ENCODE measurements at places on chromosomes 2 and 18.

GRCh38 chr2:133053541-133053940, 383.5 kb upstream of the LYPD1 start:
- DNase-seq = no peak

GRCh38 chr2:68709421-68709911, 25.1 kb upstream of the ARHGAP25 start:
- no peak for DNase-seq

GRCh38 chr18:79496978-79497637, 101.4 kb downstream of the NFATC1 start:
- DNase-seq = no peak

DNA sequence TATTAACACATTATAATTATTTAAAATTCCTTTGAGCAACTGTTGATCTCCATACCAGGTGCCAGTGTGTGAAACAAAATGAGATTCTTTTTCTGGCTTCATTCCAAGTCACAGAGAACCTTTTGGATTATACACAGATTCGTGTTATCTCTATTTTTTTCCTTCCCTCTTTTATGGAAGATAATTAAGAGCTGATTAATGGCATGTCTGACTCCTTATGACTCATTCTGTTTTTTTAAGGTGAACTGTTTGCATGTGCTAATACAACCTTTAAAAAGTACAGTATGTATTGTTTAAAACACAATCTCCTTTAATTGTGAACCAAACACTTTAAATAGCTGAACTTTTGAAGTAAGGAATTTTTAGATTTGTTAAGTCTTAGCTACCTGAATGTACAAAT, 39.3 kb downstream of the PELI1 start:
- no peak for DNase-seq

- no peak for DNase-seq
Observed at GRCh38 chr2:128636802-128637147, 318.1 kb upstream of the HS6ST1 start.

GRCh38 chr2:208627110-208627884, 220.7 kb downstream of the PTH2R start:
- no peak for DNase-seq

DNA sequence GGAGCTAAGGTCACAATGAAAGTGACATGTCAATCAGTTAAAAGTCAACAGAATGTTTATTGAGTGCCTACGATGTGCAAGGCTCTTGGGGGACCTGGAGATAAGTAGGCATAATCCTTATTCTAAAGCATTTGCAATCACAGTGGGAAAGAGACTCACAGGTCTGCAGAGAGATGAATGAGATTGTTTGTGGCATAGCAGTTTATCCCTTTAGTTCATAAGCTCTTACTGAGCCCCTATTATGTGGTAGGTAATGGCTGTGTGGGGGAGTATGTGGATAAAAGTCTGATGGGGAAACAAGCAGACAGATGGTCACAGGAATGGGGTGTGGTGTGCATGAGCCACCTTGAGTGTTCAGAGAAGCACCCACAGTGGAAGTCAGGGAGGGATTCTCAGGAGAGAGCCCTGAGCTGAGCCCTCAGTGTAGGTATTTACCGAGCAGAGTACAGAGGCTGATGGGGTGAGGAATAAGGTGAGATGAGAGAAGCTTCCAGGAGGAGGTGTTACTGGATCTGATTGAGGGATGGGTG, 48.1 kb downstream of the EMILIN2 start:
- no peak for DNase-seq

DNA sequence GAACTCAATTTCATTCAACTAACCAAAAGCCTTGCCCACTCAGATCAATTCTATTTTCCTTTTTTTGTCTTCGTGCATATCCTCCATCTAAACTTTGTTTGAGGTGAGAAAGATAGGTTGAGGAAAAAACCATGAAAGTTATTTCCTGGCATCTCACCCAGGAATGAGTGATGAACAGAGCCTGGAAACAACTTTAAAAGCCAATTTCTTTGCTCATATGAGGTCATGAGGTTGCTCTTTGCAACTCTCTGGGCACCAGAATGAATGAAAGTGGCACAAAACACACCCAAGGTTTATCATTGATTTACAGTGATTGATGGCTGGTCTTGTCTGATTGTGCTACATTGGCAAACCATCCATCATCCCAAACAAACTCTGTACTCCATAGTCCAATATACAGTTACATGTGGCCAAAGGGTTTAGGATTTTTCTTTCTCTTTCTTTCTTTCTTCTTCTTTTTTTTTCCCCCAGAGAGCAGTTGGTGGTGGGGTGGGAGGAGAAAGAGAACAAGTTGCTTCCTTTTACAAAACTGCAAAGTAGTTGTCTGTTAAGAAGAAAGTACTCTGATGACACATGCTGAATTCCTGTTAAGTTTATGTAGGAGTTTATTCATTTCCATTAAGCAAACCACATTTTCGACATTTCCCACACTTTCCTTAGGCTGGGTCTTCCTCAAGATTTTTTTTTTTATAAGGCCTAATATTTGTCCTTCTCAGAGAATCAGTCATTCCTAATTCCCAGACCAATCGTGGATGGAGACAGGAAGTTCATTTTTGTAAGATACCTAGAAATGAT, 575.9 kb upstream of the ZEB2 start:
- no peak for DNase-seq

DNA sequence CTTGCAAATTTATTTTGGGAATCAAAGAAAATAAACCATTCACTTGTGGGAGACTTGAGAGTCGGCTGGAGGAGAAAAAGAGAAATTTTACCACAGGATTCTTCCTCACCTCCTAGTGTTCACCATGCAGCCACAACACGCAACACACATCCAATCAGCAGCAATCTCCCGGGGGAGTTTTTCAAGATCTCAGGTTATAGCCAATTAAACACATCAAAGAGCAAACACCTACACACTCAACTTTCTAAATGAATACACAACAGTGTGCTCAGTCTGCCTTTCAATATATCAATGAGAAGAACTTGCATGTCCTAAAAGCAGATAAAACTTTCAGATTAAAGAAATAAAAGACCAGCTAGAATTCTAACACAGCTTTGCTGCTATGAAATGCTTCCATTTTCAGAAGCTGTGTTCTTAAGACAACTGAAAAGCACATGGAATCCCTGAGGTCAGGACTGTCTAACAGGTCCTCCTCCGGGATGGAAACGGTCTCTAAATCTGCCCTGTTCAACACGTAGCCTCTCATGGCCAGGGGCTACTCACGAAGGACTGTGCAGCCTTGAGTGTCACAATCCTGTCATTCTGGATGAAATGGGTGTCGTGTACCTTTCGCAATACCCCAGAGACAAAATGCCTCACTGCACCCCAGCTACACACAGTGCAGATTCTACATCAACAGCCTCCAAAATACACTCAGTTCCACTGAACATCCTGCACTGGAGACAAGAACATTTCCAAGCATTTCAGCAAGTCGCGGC, 84.2 kb downstream of the ZNF516 start:
- DNase-seq = no peak

DNA sequence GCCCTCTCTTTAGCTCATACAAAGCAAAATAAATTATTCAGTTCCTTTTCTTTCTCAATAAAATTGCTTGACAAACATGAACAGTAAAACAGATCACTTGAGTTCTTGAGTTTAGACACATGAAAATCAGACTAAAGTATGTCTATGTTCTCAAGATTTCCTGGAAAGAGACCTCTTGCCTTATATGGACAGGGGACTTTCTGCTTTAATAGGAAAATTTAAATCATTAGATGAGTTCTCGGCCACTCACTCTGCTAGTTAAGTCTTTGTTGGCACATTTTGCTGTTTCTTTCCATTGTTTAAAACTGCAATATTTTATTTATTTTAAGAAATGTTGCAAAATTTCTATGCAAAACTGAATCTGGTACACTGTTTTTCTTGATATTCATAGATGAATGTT, 207.8 kb downstream of the RND3 start:
- DNase-seq = no peak

GRCh38 chr2:100771125-100771524, 48.8 kb upstream of the NPAS2 start:
- no peak for DNase-seq

DNA sequence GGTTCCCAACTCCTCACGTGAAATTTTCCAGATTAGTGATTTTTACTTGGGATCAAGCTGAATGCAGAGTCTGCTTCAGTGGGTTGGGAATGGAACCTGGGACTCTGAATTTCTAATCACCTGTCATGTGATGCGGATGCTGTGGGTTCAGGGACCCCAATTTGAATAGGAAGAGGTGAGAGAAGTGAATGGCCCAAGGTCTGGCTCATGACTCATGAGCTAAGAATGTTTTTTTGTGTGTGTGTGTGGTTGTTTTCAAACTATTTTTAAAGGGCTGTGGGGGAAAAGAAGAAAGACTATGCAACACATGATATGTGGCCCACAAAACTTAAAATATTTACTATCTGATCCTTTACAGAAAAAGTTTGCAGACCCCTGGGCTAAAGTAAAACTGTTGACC, 108.5 kb upstream of the CYRIA start:
- no peak for DNase-seq

DNA sequence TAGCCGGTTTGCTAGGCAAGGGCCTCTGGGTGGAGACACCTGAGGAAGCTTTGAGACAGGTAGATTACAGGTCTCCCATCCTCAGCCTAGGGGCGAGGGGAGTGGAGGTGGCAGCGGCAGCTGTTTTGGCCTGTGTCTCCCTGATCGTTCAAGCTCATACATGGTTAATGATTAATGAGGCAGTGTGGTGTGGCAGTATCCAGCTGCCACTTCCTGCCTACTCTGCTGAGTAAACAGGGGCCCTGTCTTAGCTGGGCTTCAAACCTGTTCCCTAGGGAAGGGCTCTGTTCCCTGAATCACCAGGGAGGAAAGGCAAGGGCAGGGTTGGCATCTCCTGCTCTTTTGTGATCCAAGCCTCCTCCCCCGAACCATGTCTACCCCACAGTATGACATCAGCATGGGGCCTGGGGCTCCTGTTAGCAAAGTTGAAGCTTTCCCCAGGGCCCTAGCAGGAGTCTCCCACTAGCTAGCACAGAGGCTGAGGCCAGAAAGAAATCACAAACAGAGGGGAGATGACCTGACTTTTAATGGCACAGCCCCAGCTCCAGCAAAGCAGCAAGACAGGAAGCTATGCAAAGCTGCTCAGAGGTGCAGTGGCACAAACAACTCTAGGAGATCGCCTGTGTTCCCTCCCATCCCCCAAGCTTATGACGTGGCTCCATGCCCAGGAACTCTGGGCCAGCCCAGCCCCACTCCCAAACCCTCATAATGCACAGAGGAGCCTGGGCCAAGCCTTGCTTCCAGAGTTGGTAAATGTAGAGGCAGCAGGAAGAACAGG, 3.7 kb upstream of the TUBA4B start:
- no peak for DNase-seq

GRCh38 chr2:159362816-159363251, 76.3 kb upstream of the WDSUB1 start:
- DNase-seq = no peak

DNA sequence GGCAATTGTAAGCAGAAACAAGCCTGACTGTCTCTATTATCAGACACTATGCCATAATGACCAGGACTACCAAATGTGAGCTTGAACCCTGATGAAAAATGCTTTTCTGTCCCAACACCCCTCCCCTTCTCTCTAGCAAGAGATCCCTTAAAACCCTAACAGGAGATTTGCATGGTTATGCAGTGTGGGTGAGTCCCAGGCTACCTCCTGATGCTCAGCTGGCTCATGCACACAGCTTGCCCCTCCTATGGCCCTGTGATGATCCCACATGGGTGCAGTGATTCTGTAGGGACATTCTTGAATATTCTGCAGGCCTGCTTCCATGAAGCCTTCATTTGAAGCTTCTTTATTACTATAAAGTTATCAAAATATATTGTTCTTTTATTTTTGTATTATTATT, 357.4 kb downstream of the AKAIN1 start:
- no peak for DNase-seq

DNA sequence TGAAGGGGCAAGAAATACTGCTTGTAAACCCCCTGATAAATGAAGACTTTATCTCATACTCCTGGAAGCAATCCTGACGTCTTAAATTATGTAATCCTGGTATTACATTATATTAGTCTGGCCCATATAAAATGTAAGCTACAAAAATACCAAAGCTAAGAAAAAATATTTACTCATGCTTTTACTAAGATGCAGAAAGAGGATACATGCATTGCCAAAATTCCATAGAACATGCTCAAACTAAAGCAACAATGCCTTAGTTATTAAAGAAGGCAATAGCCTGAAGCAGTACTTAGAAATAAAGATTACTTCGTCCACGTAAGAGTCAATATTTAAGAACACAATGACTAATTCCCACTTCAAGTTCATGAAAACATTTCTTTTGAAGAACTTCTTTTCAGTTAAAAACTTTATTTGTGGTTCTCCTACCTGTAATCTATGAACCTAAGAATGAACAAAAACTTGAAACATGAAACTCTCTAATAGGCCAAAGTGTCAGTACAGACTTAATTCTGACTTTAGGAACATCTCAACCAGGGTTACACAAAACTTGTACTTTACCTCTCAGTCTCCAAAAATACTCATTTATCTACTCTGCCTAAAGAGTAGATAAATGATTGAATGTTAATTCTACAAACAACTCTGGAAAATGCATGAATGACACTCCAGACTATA, 117.3 kb downstream of the THADA start:
- DNase-seq = no peak

DNA sequence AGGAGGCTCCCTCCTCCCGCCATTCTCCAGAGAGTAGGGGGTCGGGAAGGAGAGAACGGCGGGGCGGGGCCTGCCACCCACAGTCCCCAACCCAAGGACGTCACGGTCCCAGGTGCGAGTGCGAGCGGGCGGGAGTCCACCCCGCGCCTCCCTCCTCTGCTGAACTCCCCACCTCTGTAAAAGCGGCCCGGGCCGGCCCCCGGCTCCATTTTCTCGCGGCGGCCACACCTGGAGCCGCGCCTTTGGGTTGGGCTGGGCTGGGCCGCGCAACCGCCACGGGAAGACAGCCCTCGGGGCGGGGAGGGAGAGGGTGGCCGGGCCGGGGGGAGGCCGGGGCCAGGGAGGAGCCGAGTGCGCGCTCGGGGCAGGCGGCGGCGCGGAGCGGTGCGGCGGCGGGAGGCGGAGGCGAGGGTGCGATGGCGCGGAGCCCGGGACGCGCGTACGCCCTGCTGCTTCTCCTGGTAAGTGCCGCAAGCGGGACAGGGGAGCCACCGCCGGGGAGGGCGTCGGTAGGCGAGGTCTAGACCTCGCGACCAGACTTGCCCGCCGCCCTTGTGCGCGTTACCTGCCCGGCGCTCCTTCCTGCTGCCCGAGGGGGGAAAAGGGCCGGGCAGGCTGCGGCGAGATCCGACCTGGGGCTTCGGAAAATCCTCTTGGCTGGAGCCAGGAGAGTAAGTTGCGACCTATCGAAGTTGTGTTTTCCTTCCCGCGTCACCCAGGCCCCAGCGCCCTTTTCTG, at the start of gene DSG2:
Gene DSG2, plus strand, starts transcription at position 342 of the 738 bp plus-strand sequence. Its CDS starts 75 bp downstream, at position 417.
- no peak for DNase-seq

- DNase-seq = no peak
Observed at GRCh38 chr2:239881031-239881471, 144.1 kb downstream of the NDUFA10 start.
